Thymus (tissue), 14 donors: ENCODE measurements at places on chromosomes 3 and 15.

GRCh38 chr15:93974804-93975481 lies 256.4 kb upstream of the MCTP2 start:
- no peak for DNase-seq

DNA sequence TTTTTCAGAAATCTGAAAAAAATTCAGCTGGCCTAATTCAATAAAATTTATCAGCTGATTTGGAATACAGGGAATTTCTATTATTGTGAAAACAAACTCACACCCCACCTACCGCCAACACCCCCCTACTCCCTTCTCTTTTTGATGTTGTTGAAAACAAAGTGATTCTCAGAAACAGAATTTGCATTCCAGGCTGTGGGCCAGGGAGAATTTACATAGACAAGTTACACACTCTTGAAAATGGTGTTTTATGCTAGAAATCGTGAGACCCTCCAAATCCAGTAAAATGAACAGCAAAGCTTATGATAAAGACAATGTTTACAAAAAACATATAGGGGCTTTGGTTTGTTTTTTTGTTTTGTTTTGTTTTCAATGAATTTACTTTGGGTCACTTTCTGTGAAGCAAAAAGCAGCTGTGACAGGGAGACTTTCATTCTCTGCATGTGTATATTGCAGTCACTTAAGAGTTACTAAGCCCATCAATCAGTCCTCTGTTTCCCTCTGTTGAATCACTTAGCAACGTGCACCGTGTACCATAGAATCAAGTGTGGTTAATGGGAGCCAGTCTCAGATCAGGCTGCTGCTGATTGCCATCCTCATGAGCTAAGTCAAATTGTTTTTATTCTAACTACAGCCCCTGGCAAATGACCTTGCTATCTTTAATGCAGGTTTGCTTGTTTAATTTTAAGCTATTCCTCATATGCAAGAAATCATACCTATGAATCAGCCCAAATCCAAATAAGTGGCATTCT lies 159.8 kb downstream of the ALCAM start:
- no peak for DNase-seq

- no peak for DNase-seq
Observed at GRCh38 chr3:32886911-32887310, 64.5 kb upstream of the CCR4 start.

DNA sequence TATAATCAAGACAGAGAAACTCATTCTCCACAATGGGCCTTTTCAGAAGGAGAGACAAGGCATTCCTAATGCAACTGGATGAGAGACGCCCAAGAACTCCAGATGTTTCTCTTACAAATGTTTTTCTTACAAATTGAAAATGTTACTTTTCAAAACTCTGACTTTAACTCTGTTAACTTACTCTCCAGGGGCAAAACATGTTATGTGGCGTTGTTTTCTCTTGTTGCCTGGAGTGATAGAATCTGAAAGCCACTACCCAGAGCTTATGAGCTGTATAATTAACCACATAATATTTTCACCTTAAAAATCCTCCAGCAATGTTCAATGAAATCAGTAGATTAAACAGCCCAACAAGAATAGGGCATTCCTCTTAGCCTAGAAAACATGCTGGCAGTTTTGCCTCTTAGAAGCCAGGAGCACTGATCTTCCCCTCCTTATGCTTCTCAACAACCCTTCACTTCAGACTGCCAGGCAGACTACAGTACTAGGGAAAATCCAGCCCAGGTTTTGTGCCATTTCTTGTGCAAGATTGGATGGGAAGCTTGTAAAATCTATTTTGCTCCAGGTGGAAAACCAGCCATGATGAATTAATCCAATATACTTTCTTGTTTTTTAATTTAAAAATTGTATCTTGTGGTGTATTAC lies 186.7 kb upstream of the GADL1 start:
- no peak for DNase-seq

DNA sequence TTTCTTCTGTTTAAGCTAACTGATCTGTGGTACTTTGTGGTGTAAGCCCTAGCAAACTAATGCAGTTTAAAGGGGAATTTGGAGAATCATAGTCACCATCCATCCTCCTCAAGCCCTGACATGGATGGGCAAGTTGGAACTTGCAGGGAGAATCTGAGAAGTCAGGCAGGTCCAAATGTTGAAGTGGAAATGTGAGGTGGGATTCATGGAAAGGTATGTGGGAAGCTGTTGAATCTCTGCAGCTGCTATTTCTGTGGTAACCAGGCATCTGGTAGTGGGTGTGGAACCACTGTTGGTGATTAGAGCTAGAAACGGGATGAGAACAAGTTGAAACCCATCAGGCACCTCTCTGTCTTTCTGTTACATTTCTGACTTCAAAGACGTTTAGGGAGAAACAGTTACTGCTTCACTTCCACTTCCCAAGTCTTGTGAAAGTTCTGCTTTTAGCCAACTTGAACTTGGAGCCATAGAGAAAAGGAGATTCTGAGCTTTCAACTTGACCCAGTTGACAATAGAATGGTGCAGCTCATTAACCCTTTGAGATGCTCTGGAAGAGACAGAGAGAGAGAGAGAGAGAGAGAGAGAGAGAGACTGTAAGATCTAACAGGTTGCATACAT lies 38.1 kb upstream of the NMNAT3 start:
- DNase-seq = peak; percentile 33

GRCh38 chr3:158395421-158395820 lies 175.6 kb upstream of the MLF1 start:
- no peak for DNase-seq

DNA sequence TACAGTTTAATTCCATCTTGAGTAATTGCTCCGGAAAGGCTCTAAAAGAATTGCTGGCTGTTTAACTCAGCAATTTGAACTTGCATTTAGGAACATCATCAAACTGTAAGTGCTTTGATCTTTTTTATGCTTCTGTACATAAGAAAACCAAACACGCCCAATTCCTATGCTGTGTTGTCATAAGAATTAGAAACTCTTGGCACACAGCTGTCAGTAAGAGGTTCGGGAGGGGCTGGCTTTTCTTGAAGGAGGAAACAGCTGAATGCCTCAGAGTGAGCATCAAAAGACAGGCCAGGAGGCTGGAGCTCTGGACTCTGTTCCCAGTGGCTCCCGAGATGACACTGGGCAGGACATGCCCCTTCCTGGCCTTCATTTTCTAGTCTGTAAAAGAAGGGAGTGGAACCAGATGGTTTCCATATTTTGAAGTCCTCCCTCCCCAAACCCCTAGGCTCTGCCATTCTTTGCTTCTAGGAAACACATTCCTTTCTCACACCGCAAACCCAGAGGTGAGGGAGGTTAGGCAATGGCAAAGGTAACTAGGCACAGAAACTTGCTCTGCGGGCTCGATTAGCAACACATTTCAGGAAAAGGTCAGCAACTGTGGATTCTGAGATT lies 73.7 kb upstream of the DLG1 start:
- DNase-seq = no peak

- no peak for DNase-seq
Observed at GRCh38 chr15:96181873-96182301, 148.6 kb upstream of the NR2F2 start.

- DNase-seq = no peak
Observed at GRCh38 chr3:46632792-46633191, 20.5 kb downstream of the FAM240A start.

GRCh38 chr15:45586601-45587094 lies 531 bp upstream of the BLOC1S6 start:
- DNase-seq = no peak

- no peak for DNase-seq
Observed at GRCh38 chr3:143122089-143122430, 2.5 kb downstream of the CHST2 start.

GRCh38 chr3:8800016-8800415 lies 30.6 kb upstream of the OXTR start:
- no peak for DNase-seq

- no peak for DNase-seq
Observed at GRCh38 chr15:48021336-48022086, 99.3 kb upstream of the SLC24A5 start.

- DNase-seq = no peak
Observed at GRCh38 chr15:65824941-65825544, 33.0 kb upstream of the DENND4A start.

- no peak for DNase-seq
Observed at GRCh38 chr15:60483042-60483441, 4.1 kb upstream of the ICE2 start.

GRCh38 chr3:9862391-9863057 lies 17.5 kb downstream of the CIDEC start:
- peak; percentile 19 for DNase-seq

DNA sequence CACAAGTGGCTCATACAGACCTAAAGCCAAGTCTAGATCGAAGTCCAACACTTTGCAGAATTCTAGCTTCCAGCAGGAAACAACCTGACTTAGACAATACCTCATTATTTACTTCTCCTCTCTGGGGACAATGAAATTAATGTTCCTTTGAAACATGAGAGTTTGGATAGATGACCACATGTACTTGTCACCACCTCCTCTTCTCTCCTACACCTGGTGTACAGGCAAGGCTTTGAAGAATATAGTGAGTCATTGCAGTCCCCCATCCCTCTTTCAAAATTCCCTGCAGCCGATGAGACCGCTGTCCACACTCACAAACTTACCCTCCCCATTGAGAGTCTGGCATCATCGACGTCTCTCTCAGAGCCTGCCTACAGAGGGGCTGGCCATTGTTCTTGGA lies 189.0 kb upstream of the HES1 start:
- DNase-seq = no peak

- no peak for DNase-seq
Observed at GRCh38 chr15:69000725-69001503, 13.6 kb upstream of the NOX5 start.

GRCh38 chr15:64461721-64462162 lies 1.4 kb downstream of the ZNF609 start:
- no peak for DNase-seq

- no peak for DNase-seq
Observed at GRCh38 chr3:67647390-67647878, 7.0 kb downstream of the SUCLG2 start.
